ENCODE measurements at places on chromosomes 7 and 10.

DNA sequence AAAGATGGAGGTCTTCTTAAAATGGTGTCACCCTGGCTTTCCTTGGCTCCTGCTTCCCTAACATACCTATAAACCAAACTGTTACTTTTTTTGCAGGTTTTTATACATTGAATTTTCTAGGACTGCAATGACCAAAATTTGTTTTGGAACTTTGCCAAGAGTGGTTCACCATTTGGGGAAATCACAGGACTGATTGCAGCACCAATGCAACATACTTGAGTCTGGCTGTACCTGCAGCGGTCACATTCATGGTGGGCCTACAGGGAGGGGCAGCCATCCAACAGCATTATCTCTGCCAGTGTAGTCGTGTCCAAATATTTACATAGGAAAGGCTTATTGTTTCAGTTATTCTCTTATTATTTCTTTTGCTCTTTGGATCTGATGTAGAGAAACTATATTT lies 69.0 kb downstream of the HACD1 start:
- no peak for DNase-seq

- no peak for DNase-seq
These were observed 51.6 kb downstream of the PIK3CG start for GRCh38 chr7:106916679-106917078.

DNA sequence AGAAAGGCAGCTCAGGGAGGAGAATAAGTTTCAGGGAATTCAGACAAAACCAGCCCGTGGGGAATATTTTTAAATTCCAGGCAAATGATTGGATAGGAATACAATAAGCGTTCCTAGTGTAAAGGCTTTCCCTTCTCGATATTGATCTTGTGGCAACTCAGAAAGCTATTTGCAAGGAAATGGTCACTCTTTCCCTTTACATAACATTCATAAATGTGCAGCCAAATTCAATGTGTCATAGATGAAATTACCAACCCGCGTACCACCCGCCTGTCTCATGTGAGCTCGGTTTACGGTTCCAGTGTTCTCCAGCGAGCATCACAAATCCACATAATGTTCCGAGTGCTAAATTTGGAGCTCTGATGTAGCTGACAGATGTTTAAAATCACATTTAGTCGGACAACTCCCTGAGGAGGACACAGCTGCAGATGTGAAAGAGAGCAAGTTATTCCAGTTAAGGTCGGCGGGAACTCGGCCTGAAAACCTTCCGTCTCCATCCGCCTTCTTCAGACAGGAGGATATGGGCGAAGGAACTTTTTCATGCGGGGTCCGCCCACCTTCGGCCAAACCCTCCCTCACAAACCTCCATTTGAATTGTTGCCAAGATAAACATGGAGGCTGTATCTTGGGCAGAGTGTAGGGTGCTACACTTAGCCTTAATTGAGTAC lies 327.0 kb downstream of the RNLS start:
- DNase-seq = no peak

DNA sequence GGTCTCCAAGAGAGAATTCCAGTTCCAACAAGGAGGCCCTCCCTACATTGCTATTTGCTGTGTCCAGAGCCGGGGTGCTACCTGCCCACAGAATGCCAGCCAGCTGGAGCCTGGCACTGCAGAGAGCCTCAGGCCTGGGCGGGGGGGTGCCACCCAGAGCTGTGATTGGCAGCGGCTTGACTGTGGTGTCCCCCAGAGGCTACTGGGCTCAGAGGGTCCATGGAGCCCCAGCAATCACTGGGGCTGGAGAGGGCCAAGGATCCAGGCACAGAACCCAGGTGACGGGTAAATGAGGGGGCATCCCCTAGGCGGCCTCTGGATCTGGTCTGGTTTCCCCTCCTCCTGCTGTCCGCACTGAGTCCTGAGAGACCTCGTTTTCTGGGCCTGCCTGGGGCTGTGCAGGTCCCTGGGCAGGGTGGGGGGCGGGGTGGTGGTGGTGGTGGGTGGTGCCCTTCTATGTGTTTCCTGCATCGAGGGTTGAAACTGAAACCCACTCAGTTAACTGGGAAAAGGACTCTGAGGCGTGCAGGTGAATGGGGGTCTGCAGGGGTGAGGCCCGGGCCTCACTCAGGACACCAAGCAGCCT lies 12.6 kb downstream of the DPYSL4 start:
- DNase-seq = no peak

GRCh38 chr10:118590334-118590733 lies 5.1 kb downstream of the PRLHR start:
- DNase-seq = no peak

GRCh38 chr10:127344346-127344745 lies 148.0 kb upstream of the INSYN2A start:
- DNase-seq = no peak

All from GM06990 (cell line).